Stomach (tissue), 19 donors: ENCODE measurements at places on chromosomes 12 and 14. TPM values are rescaled to one million over a fixed set of nuclear protein-coding genes. Genes with fewer than 3 reads are reported as not detected.

DNA sequence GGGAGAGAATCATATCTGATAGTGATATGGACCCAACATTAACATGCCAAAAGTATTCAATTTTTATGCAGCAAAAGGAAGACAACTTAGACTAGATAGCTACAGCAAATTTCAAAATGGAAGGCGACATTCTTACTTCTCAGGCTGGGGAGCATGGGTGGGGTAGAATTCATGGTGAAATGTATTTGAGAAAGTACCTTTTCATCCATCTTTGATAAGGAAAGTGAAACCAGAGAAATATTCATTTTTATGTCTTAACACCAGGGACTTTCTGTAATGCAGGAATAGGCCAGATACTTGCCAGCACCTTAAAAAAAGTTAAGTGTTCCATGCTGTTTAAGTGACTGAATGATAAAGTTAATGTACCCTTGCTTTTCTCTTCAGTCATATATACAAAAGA lies 13.4 kb downstream of the BTG1 start:
- DNase-seq: no peak

The OAS2 gene
- 25.1 TPM for total RNA-seq

- peak; percentile 68 for DNase-seq
These were observed 51.1 kb downstream of the HSPB8 start for GRCh38 chr12:119229837-119230236.

GRCh38 chr12:92634730-92635129 lies 68.1 kb upstream of the PLEKHG7 start:
- no peak for DNase-seq

GRCh38 chr14:50139192-50139591 lies 22.8 kb upstream of the VCPKMT start:
- no peak for DNase-seq

The AMN gene
- total RNA-seq: 21.7 TPM

The VWF gene
- 49.0 TPM for total RNA-seq

- DNase-seq: no peak
These were observed 91.2 kb downstream of the SLC25A21 start for GRCh38 chr14:37081218-37081617.

The MYH6 gene
- not detected for total RNA-seq

- no peak for DNase-seq
These were observed 250.5 kb upstream of the FKBP4 start for GRCh38 chr12:2544230-2544629.

DNA sequence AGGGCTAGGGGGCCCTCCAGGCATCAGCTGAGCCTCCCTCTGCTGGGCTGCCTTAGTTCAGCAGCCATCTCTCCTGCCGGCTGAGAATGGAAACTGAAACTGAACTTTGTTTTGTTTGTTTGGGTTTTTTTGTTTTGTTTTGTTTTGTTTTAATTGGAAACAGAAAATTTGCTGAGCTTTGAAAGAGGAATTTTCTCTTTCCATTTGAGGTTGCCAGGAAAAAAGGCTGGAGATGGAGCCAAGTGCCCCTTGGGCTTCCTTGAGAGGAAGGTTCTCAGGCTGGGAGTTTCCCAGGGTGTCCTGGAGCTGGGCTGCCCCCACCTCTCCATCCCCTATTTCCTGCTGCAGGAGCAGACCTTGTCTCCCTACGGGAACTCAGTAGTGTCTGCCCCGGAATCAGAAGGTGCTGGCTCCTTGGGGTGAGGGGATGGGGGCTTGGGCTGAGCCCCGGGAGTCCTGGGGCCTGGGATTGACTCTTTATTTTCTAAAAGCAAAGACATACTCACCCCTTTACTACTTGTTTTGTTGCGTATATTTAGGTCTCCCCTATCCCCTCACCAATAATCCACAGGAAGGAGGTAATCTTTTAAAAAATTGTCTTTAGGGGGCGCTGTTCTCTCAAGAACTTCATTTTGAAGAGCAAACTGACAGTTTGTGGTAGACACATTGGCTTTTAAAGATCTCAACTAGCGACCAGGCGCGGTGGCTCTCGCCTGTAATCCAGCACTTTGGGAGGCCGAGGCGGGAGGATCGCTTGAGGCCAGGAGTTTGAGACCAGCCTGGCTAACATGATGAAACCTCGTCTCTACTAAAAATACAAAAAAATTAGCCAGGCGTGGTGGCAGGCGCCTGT lies 21.3 kb upstream of the OASL start:
- DNase-seq: peak; percentile 48

DNA sequence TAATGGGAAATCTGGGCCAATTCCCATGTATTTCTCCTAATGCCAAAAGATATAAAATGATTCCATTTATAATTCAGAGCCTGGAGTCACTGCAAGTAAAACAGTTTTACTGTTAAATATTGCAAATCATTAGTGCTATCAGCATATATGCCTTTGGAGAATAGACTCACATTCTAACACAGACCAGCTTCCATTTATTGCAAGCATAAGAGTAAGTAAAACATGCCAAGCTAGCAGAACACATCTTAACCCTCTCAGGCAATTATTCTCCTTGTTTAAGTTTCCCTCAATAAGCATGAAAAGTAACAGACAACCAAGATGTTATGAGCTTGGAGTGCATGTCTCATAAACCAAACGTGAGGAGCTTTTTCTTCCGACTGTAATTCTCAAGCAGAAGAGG lies 173.9 kb upstream of the GRIP1 start:
- DNase-seq: no peak

- DNase-seq: no peak
These were observed 76.3 kb downstream of the MIA2 start for GRCh38 chr14:39310051-39310450.

The COX8C gene
- total RNA-seq: not detected

- DNase-seq: no peak
These were observed 15.9 kb downstream of the ZNF641 start for GRCh38 chr12:48334808-48335207.

DNA sequence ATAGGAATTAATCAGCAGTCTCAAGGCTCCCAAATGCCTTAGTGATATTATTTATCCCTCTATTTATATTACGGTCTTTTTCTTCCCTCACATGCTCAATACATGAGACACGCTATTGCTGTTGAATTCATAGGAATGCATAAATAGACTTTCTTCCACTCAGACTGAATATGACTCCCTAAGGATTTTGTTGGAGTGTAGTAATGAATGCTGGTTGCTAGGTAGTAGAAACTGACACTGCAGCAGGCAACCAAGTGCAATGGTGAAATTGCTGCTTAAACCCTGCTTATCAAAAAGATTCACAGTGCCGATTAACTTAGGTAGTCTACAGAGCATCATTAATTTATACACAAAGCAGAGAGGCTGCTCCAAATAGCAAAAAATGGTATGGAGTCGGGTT lies 168.2 kb downstream of the KCNC2 start:
- no peak for DNase-seq

DNA sequence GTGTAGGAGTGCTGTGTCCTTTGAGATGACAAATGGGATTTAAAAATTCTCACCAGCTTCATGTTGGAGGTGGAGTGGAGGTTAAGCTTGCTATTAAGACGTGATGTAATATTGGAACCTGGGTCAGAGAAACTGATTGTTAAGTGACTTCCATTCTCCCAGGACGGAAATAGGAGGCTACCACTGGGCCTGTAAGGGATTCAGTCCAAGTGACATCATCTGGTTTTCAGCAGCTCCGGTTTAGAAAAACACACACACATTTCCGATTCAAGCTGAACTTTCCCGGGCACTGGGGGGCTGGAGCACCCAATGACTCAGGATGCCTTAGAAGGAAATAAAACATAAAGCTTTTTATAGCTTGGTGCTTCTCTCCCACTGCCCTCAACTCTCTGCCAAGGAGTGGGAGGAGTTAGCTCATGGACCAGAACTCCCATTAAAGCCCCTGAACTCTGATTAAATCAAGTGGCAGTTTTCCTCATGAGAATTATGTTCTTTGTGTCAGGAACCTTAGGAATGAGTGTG lies 12.4 kb downstream of the CALM1 start:
- peak; percentile 90 for DNase-seq

DNA sequence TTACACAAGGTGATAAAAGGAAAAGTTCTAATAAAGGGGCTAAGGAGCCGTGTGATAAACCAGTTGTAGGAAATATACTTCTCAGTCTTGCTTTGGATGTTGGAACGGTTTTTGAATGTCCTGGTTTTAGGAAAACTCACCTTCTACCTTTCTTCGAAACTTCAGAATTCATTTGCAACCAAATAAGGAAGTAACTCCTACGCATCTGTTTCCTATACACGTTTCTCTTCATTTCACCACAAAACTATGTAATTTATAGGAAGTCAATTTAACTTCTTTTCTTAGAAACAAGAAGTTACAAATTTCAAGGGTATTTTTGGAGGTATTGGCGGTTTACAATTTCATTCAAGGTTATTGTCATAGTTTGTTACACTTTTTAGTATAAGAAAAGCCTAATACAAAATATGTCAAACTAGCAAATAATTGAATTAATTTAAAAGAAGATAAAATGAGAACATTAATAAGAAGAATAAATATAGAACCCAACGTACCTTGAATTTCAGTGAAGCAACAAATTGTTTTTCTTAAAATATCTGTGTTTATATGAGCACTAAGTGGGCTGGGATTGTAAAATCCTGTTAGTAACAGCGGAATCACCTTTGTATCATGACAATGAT lies 33.2 kb upstream of the CD69 start:
- DNase-seq: no peak

- DNase-seq: no peak
These were observed 12.0 kb upstream of the IL26 start for GRCh38 chr12:68237619-68238018.

DNA sequence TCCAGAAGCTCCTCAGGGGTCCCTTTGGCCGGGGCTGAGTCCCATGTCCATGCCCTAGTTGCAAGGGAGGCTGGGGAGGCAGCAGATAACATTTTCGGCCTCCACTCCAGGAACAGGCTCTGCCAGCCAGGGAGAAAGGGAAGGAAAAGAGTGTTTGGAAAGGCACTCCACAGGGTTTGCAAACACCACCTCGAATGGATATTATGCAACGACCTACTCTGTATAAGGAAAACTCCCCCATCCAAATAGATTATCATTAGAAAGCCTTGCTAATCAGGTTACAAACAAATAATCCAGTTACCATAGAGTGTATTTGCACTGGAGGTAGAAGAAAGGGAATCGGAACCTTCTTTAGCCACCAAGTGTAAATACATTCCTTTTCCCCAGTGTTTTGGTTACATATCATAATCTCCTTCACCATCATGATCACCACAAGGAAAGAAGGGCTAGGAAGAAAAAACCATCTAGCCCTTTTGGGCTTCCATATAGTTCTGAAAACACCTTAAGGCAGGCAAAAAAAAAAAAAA lies 40.4 kb downstream of the TMCC3 start:
- DNase-seq: peak; percentile 48

GRCh38 chr14:23322568-23323517 lies 1.6 kb downstream of the PABPN1 start:
- DNase-seq: no peak

The CSRP2 gene
- 12.9 TPM for total RNA-seq

- DNase-seq: no peak
These were observed 25.5 kb downstream of the DIO3 start for GRCh38 chr14:101586531-101587430.

GRCh38 chr12:40170593-40170992 lies 54.2 kb upstream of the LRRK2 start:
- DNase-seq: no peak

The CPNE6 gene
- total RNA-seq: not detected

GRCh38 chr12:107296681-107297089 lies 203.3 kb upstream of the CRY1 start:
- no peak for DNase-seq

The LTB4R2 gene
- not detected for total RNA-seq

GRCh38 chr14:68774771-68775613 lies 17.9 kb downstream of the ZFP36L1 start:
- DNase-seq: peak; percentile 14
